ENCODE measurements at places on chromosomes 5 and 9. TPM values are rescaled to one million over a fixed set of nuclear protein-coding genes. Genes with fewer than 3 reads are reported as not detected.

IFNA21 gene
- total RNA-seq, result not detected

IL17B gene
- 423 TPM for total RNA-seq

GRCh38 chr9:6631207-6631512, 14.4 kb downstream of the GLDC start:
- no peaks in the 10 kb centered on the region for H3K4me1 ChIP-seq
- no peaks in the 10 kb centered on the region for H3K27me3 ChIP-seq
- DNase-seq, result no peak

- no peaks in the 10 kb centered on the region for H3K36me3 ChIP-seq
- no peak overlapping the region for H3K27ac ChIP-seq
- DNase-seq, result no peak
- H3K27me3 ChIP-seq, result no peaks in the 10 kb centered on the region
- no peak overlapping the region for H3K4me3 ChIP-seq
- H3K4me1 ChIP-seq, result no peaks in the 10 kb centered on the region
Measured at GRCh38 chr5:2353871-2354440, 397.5 kb downstream of the IRX2 start.

- H3K27me3 ChIP-seq, result peaks cover 5% of the 10 kb centered on the region
- DNase-seq, result peak; percentile 88
- peaks cover 43% of the 10 kb centered on the region for H3K4me1 ChIP-seq
- H3K27ac ChIP-seq, result peak overlapping the region; percentile 43
- no peak overlapping the region for H3K4me3 ChIP-seq
- H3K36me3 ChIP-seq, result peaks cover under 1% of the 10 kb centered on the region
Measured at GRCh38 chr5:154193283-154193682, 2.8 kb downstream of the GALNT10 start.

SOHLH1 gene
- total RNA-seq, result not detected

GPX3 gene
- total RNA-seq, result 41.5 TPM

COL23A1 gene
- total RNA-seq, result 4.3 TPM

DNA sequence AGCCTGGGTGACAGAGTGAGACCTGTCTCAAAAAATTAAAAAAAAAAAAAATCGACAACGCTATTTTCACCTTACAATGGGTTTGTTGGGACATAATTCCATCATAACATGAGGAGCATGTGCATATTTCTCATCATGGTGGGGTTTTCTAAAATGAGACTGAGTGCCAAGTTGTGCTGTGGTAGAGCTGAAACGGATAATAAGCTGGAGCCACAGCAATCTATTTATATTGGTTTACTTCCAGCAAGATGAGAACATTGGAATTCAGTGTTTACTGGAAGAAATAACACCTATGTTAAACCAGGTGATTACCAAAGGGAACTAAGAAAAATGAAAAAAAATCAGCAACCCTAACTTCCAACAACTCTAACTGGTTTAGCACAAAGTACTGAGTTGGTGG, 102.3 kb upstream of the IL6ST start:
- no peak for DNase-seq
- H3K36me3 ChIP-seq, result no peaks in the 10 kb centered on the region
- no peak overlapping the region for H3K4me3 ChIP-seq
- no peak overlapping the region for H3K27ac ChIP-seq
- no peaks in the 10 kb centered on the region for H3K4me1 ChIP-seq

Measured in muscle of leg (tissue), 16 donors.